ENCODE measurements at places on chromosomes 16 and 17.
A peak's percentile ranks its signal among the peaks of the same experiment; 100 is the strongest.

- H3K36me3 ChIP-seq: no peaks in the 10 kb centered on the region
- no peaks in the 10 kb centered on the region for H3K4me1 ChIP-seq
- no peaks in the 10 kb centered on the region for H3K27me3 ChIP-seq
- no peak overlapping the region for H3K4me3 ChIP-seq
These were observed 11.9 kb downstream of the FZD2 start for GRCh38 chr17:44568945-44569858.

DNA sequence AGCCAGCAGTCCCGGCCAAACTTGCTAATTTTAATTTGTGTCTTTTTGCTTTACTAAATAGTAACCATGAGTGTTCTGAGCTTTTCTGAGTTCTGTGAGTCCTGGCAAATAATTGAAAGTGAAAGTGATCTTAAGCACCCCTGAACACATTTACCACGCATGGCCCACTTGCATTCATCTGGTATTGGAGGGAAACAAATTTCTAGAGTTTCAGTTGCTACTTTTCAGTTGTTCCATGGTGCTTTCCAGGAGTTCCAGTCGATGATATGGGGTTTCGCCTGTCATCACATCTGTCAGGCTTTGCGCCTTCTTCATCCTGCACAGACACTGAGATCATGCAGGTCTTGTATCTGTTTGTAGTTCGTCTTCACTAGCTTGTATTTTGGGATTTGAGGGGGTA, 44.1 kb downstream of the CRLF3 start:
- H3K4me1 ChIP-seq: no peaks in the 10 kb centered on the region
- DNase-seq: peak; percentile 6
- peaks cover 6% of the 10 kb centered on the region for H3K36me3 ChIP-seq
- no peaks in the 10 kb centered on the region for H3K27me3 ChIP-seq
- no peak overlapping the region for H3K4me3 ChIP-seq

- no peak overlapping the region for H3K4me3 ChIP-seq
- no peak overlapping the region for H3K27ac ChIP-seq
- H3K27me3 ChIP-seq: no peaks in the 10 kb centered on the region
- no peaks in the 10 kb centered on the region for H3K36me3 ChIP-seq
These were observed 4.7 kb upstream of the KRTAP3-1 start for GRCh38 chr17:41013606-41014005.

- no peak overlapping the region for H3K27ac ChIP-seq
- no peak overlapping the region for H3K4me3 ChIP-seq
- DNase-seq: no peak
These were observed 279.0 kb upstream of the IRX5 start for GRCh38 chr16:54651440-54652195.

GRCh38 chr17:47287068-47287467, 33.4 kb downstream of the ITGB3 start:
- H3K27me3 ChIP-seq: no peaks in the 10 kb centered on the region
- H3K27ac ChIP-seq: no peak overlapping the region
- no peak for DNase-seq
- no peak overlapping the region for H3K4me3 ChIP-seq
- H3K36me3 ChIP-seq: no peaks in the 10 kb centered on the region
- no peaks in the 10 kb centered on the region for H3K4me1 ChIP-seq

DNA sequence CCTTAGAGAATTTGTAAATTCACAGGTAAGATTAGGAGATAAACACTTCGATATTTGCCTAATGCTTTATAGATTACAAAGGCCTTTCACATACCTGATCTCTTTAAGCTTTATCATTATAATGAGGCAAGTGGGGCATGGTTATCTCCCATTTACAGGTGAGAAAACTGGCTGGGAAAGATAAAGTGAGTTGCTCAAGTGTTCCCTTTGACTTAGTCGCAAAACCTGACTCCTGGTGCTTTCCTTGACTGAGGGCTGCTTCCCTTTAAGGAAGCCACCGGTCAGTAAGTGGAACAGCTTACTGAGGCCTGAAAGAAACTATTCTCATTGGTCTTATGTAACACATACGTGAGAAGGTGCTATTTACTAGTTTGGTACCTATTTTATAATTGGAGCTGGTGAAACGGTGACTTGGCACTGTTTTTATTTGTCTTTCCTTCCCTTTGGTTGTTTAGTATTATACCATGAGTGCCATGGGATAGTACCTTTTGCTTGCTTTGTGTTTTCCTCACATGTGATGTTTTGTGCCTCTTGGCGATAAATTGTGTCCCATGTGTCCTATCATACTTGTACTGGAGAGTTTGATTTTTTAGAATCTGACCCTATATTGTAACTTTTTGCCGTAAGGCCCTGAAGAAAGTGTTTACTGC, 57.2 kb downstream of the NUP88 start:
- H3K4me3 ChIP-seq: no peak overlapping the region
- H3K4me1 ChIP-seq: no peaks in the 10 kb centered on the region
- no peaks in the 10 kb centered on the region for H3K27me3 ChIP-seq
- peaks cover 43% of the 10 kb centered on the region for H3K36me3 ChIP-seq

GRCh38 chr16:53291757-53292392, 142.4 kb upstream of the RBL2 start:
- H3K4me3 ChIP-seq: no peak overlapping the region
- H3K27me3 ChIP-seq: no peaks in the 10 kb centered on the region
- DNase-seq: no peak
- H3K4me1 ChIP-seq: no peaks in the 10 kb centered on the region
- H3K36me3 ChIP-seq: peaks cover 8% of the 10 kb centered on the region

DNA sequence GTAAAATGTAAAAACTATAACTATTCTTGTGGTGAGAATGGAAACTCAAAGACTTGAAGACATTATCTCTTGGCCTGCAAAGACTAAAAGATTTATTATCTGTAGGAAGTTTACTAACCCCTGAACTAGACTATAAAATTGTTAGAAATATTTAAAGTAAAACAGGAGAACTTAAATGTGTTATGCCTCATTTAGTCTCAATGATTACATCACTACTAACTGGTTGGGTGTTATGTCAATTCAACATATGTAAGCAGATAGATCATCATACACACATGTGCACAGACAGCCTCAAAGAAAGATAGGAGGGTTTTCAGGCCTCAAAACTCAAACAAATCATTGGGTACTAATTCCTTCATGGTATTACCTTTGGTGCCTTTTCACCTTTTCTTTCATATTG, 7.6 kb downstream of the STX8 start:
- H3K36me3 ChIP-seq: peaks cover 4% of the 10 kb centered on the region
- no peak overlapping the region for H3K4me3 ChIP-seq
- no peak overlapping the region for H3K27ac ChIP-seq
- H3K4me1 ChIP-seq: no peaks in the 10 kb centered on the region
- DNase-seq: no peak
- H3K27me3 ChIP-seq: no peaks in the 10 kb centered on the region

DNA sequence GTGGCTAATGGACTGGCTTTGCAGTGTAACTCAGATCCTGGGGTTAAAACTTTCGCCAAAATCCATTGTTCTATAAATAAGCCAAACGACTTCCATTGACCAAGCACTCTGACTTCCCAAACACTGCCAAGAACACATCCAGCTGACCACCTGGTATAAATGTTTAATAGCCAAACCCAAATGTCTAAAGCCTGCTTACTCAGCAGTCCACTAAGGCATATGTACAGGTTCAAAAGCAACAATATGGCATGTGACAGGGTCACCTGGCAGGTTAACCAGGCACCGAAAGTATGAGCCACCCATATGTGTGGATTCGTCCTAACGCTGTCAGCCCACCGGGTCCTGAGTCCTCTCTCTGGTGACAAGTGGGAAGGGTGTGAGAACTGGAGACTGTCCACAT, 2.1 kb downstream of the CSNK1D start:
- no peaks in the 10 kb centered on the region for H3K27me3 ChIP-seq
- no peak overlapping the region for H3K27ac ChIP-seq
- peaks cover 12% of the 10 kb centered on the region for H3K4me1 ChIP-seq
- DNase-seq: no peak

DNA sequence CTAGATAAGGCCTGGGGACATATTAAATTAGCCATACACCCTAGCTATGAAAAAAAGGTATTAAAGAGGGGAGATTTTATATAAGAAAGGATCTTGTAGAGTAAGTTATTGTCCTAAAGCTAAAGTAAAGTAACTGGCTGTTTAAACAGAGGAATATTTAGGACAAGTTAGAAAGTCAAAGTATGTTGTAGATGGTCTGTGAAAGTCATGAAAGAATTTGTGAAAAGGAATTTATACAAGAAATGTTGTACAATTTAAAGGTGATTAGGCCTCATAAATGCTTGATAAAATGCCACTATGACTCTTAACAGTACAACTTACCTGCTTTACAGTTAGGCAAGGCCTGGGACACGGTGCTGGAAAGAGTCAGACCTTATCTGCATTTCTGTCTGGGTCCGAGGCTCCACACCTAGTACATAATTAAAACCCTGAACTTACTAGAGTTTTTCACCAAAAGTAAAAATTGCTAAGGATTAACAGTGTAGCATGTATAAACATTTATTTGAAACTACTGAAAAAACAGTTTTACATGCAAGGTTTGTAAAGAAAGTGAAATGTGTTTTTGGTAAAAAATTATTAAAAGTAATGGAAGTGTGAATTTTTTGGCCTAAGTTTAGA, 445.3 kb upstream of the TOM1L1 start:
- H3K4me3 ChIP-seq: no peak overlapping the region
- no peaks in the 10 kb centered on the region for H3K36me3 ChIP-seq
- no peak overlapping the region for H3K27ac ChIP-seq
- H3K27me3 ChIP-seq: no peaks in the 10 kb centered on the region

DNA sequence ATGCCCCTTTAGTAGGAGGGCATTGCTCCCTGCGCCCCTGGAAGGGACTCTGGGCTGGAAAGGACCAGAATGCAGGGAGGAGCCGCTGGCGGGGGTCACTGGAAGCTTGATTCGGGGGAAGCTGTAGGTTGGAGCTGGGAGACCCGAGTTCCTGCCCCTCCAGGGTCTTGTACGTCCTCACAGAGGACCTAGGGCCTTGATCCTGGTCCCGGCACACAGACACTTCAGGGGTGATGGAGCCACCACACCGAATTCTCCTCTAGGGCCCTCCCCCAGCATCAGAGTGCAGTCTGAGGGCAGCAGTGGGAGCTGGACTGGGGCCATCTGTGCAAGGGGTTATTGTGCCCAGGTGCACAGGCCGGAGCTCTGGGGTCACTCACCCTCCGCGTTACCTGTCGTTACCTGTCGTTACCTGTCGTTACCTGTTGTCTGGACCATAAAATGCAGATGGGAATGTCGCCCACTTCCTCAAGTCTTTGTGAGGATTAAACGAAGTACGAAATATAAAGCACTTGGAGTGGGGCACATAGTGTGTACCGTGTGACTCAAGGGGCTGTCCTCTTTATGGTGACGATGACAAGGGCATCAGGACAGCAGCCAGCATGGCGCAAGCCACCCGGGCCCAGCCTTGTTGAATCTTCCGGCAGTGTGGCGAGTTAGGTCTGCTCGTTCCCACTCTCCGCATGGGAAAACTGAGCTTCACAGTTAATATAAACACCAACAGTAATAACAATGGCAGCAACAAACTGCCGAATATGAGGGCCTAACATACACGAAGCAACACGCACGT, 48.6 kb downstream of the CMIP start:
- H3K27me3 ChIP-seq: no peaks in the 10 kb centered on the region
- H3K4me1 ChIP-seq: peaks cover 27% of the 10 kb centered on the region

GRCh38 chr16:17211797-17212196, 259.0 kb downstream of the XYLT1 start:
- no peaks in the 10 kb centered on the region for H3K27me3 ChIP-seq
- no peak overlapping the region for H3K27ac ChIP-seq

- no peaks in the 10 kb centered on the region for H3K36me3 ChIP-seq
- H3K27me3 ChIP-seq: no peaks in the 10 kb centered on the region
- DNase-seq: no peak
- no peak overlapping the region for H3K27ac ChIP-seq
These were observed 22.4 kb downstream of the SPNS2 start for GRCh38 chr17:4520894-4521600.

DNA sequence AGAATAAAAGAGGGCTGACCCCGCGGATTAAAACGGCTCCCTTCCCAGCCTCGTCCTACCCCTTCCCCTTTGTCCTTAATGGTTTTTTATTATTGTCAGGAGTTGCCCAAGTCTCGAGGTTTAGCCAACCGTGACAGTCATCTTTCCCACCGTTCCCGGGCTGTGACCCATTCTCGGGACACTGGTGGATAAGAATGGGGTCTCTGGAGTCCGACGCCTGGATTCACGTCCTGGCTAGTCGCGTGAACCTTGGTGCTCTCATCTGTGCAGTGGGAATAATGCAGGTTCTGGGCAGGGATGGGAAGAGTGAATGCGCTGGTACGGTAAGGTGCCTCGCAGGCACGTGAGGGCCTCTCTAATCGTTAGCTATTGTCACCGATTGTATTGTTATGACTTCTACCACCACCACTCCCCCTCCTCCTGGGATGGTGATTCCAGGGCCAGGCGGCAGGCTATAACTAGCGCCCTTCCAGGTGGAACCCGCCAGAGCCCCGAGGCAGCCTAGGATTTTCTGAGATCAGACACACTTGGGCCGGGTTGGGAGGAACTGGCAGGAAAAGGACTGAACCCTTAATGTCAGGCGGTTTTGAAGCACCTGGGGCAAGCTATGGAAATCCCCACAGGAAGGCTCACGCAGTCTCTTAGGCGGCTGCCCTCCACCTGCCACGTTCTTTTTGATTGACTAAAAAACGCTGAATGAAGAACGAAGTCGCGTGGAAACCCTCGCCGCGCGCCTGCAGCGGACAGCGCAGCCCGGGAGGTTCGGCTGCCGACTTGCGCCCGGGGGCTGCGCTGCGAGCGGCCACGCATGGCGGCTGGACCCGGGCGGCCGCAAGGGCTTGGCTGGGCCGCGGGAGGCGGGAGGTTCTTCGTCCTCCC, 2.7 kb downstream of the HS3ST3B1 start:
- no peaks in the 10 kb centered on the region for H3K27me3 ChIP-seq
- H3K36me3 ChIP-seq: no peaks in the 10 kb centered on the region
- H3K4me3 ChIP-seq: peak overlapping the region; percentile 21
- no peaks in the 10 kb centered on the region for H3K4me1 ChIP-seq
- H3K27ac ChIP-seq: no peak overlapping the region

GRCh38 chr16:81175325-81175891, 63.1 kb upstream of the BCO1 start:
- no peak overlapping the region for H3K4me3 ChIP-seq
- no peaks in the 10 kb centered on the region for H3K36me3 ChIP-seq
- DNase-seq: no peak
- no peak overlapping the region for H3K27ac ChIP-seq

- peak overlapping the region; percentile 63 for H3K27ac ChIP-seq
- no peak overlapping the region for H3K4me3 ChIP-seq
- no peaks in the 10 kb centered on the region for H3K4me1 ChIP-seq
- no peaks in the 10 kb centered on the region for H3K36me3 ChIP-seq
These were observed 7.6 kb downstream of the SGCA start for GRCh38 chr17:50173335-50173941.

DNA sequence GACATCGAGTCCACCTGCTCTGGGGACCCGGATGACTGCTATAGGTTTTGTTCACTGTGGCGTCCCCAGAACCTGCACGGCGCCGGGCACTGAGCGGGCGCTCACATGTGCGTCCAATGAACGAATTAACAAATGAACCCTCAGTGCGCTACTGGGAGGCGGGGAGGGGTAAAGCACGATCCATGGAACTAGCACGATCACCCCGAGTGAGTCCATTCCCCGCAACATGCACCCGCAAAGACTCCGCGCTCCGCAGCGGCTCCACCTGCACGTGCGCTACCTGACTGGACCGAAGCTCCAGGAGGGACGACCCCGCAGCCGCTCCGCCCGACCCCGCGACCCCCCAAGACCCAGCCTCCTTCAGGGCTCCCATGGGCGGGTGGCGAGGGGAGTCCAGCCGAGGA, 491 bp downstream of the TRAP1 start:
- H3K27ac ChIP-seq: peak overlapping the region; percentile 96
- H3K27me3 ChIP-seq: no peaks in the 10 kb centered on the region
- peak; percentile 50 for DNase-seq
- peak overlapping the region; percentile 93 for H3K4me3 ChIP-seq
- H3K36me3 ChIP-seq: no peaks in the 10 kb centered on the region

GRCh38 chr16:84898447-84898846, 78.7 kb downstream of the CRISPLD2 start:
- H3K4me3 ChIP-seq: no peak overlapping the region
- H3K27ac ChIP-seq: no peak overlapping the region
- DNase-seq: no peak
- H3K36me3 ChIP-seq: no peaks in the 10 kb centered on the region
- H3K4me1 ChIP-seq: no peaks in the 10 kb centered on the region
